Activated CD4-positive, alpha-beta T cell treated with anti-CD3 and anti-CD28 coated beads, Interleukin-2, amount 50 U/mL, for 24 hours (primary cell): ENCODE measurements at places on chromosomes 5 and 9.
A peak's percentile ranks its signal among the peaks of the same experiment; 100 is the strongest.

- no peak for DNase-seq
Measured at GRCh38 chr9:93303258-93303771, 119.4 kb downstream of the WNK2 start.

DNA sequence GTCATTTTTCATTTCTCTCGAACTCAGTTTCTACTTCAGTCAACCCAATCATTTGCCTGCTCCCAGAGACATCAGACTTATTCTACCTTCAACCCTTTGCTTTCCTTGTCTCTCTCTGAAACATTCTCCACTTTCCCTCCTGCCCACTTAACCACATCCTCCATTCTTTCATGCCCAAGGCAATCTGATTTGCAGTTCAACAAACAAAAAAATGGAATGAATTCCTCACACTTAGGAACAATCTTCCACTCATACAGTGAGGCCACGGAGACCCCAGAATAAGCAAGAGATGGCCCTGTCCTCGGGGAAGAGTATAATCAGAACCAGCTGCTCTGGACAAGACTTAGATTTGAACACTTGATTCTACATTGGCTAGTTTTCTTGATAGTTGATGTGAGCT lies 180.5 kb downstream of the RFK start:
- DNase-seq = no peak

DNA sequence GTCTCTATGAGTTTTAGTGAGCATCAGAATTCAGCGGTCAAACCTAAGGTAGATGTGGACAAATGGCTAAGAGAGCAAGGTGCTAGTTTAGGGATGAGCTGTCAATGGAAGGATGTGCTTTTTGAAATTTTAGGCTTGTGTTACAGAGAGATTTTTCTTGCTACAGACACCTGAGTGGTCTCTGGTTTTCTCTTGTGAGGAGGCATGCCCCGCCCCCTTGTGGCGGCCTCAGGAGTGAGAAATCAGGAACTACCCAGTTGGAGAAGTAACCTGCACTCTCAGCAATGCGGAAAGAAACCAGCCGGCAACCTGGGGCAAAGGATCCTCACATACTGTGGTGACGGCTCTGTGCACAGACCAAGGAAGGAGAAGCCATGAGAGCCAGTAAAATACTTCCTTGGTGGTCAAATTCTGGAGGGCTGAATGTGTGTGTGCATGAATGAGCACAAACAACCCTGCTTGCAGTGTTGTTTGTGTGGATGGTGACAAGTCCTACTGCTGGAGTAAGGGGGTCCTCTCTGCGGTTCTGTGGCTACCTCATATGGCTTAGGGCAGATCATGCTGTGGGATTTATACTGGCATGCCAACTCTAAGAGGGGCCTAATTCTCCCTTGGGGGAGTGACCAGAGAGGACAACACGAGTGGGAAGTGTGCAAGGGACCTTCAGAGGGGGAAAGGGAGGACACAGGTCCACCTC lies 16.7 kb upstream of the HSD17B4 start:
- DNase-seq = peak; percentile 39

DNA sequence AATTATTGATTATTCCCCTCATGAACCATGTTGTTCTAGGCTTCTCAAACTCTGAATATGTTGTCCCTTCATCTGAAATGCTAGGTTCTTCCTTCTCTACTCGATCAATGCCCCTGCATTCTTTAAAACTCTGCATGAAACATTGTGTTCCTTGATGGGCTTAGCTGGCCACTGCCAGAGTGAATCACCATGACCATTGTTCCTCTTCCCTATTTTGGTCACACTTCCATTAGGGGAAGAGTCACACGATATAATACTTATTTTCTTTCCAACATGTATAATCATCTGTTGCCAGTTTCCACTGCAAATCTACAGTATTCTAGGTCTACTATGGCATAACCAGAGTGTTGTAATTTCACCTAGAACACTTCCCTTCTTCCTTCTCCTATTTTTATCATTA lies 247.9 kb downstream of the TRPM3 start:
- no peak for DNase-seq
